ENCODE measurements at places on chromosomes 2 and 18.

DNA sequence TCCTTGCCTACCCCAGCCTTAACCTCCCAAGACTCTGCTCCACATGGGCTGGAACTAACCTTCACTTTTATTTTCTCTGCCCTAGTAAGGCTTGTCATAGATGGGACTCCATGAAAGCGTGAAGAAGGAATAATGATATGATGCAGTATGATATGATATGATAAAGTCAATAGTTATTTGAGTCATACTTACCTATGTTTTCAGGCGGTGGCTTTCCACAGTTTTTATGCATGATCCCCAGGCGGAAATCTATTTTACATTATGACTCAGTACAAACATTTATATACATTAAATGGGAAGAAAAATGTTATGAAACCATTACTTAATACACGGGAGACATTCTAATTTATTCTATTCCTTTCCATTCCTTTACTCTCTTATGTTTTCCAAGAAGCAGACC is 5.6 kb downstream of the ACMSD start:
- H3K27ac ChIP-seq: no peak overlapping the region
- H3K36me3 ChIP-seq: no peaks in the 10 kb centered on the region
- no peak for DNase-seq
- H3K4me1 ChIP-seq: peaks cover 13% of the 10 kb centered on the region
- peaks cover 3% of the 10 kb centered on the region for H3K27me3 ChIP-seq

DNA sequence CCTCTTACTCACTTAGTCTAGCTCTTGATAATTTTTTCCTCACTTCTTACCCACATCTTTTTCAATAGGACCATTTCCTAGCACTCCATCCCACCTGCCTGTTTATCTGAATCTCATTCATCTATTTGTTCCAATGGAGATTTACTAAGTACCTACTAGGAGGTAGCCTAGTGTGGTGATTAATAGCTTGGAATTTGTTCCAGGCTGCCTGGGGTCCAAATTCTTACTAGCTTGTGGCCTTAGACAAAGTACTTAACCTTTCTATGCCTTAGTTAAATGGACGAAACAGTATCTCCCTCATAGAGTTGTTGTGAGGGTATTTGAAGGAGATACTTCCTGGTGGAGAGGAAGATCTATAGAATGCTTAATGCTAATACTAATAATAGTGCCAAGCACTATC is 42.9 kb upstream of the SERTAD2 start:
- H3K36me3 ChIP-seq: peaks cover 12% of the 10 kb centered on the region
- no peaks in the 10 kb centered on the region for H3K27me3 ChIP-seq
- H3K4me3 ChIP-seq: no peak overlapping the region
- no peak for DNase-seq
- H3K27ac ChIP-seq: no peak overlapping the region
- H3K4me1 ChIP-seq: peaks cover 10% of the 10 kb centered on the region

DNA sequence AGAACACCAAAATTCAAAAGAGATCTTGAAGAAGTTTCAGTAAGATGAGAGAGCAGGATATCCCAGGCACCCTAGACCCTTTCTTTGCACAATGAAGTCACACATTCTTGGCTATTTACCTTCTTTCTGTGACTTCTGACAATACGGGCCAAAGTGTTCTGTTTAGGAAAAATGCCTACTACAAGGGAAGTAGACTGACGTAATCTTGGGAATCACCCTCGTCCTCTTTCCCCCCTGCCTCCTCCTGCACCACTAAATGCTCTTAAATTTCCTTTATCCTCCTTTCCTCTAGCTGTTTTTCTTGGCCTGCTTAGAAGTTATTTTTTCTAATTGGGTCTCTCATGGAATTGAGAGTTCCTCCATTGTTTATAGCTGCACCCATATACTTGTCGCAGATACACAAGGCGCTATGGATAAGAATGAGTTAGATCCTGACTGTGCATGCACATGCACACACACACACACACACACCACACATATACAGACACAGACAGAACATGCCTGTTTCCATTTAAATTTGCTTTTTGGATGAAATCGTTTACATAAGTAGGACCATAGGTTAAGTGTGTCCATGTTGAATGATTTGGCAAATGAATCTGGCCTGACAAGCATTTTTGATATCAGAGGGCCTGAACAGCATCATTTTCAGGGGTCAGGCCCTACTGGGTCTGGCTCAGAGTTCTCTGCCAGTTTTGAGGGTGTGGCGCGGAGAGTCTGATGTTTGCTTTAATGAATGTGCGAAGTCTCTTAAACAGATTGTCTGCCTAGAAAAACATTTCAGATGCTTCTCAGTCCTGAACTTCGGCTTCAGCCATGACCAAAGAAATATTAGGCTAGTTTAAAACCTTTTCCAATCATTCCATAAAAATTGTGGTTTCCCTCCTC is 131.9 kb upstream of the NT5C1B start:
- H3K4me3 ChIP-seq: no peak overlapping the region
- no peaks in the 10 kb centered on the region for H3K36me3 ChIP-seq
- H3K4me1 ChIP-seq: peaks cover 1% of the 10 kb centered on the region
- H3K27ac ChIP-seq: no peak overlapping the region
- H3K27me3 ChIP-seq: no peaks in the 10 kb centered on the region
- no peak for DNase-seq

DNA sequence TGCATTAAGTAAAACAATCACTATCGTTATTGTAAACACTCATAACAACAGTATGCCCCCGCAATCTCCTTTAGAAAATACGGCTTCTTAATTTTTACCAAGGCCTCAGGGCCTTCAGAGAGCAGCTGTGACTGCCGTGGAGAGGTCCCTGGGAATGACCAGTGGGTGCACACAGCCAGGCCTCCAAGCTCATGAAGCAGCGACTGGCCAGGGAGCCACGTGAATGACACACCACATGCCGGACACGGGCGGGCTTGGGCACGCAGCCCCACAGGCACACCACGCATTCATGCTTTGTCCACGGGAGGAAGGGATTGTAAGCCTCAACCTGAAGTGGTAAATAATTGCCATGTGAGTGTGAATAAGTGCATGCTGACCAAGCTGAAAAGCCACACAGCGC is 121.0 kb downstream of the EIPR1 start:
- no peaks in the 10 kb centered on the region for H3K27me3 ChIP-seq
- H3K36me3 ChIP-seq: peaks cover 4% of the 10 kb centered on the region
- H3K27ac ChIP-seq: no peak overlapping the region
- H3K4me1 ChIP-seq: peaks cover 1% of the 10 kb centered on the region
- DNase-seq: no peak

GRCh38 chr2:136135921-136136906 is 18.3 kb upstream of the CXCR4 start:
- no peak overlapping the region for H3K27ac ChIP-seq
- no peaks in the 10 kb centered on the region for H3K36me3 ChIP-seq
- no peak overlapping the region for H3K4me3 ChIP-seq

GRCh38 chr18:7754725-7755181 is 187.6 kb downstream of the PTPRM start:
- no peak overlapping the region for H3K4me3 ChIP-seq
- no peaks in the 10 kb centered on the region for H3K27me3 ChIP-seq
- peak overlapping the region; percentile 27 for H3K27ac ChIP-seq
- no peaks in the 10 kb centered on the region for H3K36me3 ChIP-seq

DNA sequence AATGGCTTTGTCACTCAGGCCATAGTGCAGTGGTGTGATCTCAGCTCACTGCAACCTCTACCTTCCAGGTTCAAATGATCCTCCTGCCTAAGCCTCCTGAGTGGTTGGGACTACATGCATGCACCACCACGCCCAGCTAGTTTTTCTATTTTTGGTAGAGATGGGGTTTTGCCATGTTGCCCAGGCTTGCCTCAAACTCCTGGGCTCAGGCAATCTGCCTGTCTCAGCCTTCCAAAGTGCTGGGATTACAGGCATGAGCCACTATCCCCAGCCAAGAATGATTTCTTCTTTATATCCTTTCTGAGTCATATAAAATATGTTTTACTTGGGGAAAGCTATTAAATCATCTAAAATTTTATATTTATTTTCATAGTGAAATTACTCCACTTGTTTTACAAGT is 61.3 kb downstream of the CYBRD1 start:
- H3K4me3 ChIP-seq: no peak overlapping the region
- H3K36me3 ChIP-seq: no peaks in the 10 kb centered on the region
- no peaks in the 10 kb centered on the region for H3K4me1 ChIP-seq
- peaks cover 2% of the 10 kb centered on the region for H3K27me3 ChIP-seq

GRCh38 chr18:58386780-58387179 is 242.1 kb downstream of the ALPK2 start:
- H3K27ac ChIP-seq: no peak overlapping the region
- peaks cover 5% of the 10 kb centered on the region for H3K4me1 ChIP-seq
- H3K36me3 ChIP-seq: peaks cover 64% of the 10 kb centered on the region
- no peaks in the 10 kb centered on the region for H3K27me3 ChIP-seq
- no peak overlapping the region for H3K4me3 ChIP-seq
- no peak for DNase-seq

- H3K36me3 ChIP-seq: no peaks in the 10 kb centered on the region
- H3K27ac ChIP-seq: no peak overlapping the region
- no peak overlapping the region for H3K4me3 ChIP-seq
- peaks cover 3% of the 10 kb centered on the region for H3K27me3 ChIP-seq
- DNase-seq: no peak
Observed at GRCh38 chr2:26412091-26412673, 10.5 kb downstream of the DRC1 start.

DNA sequence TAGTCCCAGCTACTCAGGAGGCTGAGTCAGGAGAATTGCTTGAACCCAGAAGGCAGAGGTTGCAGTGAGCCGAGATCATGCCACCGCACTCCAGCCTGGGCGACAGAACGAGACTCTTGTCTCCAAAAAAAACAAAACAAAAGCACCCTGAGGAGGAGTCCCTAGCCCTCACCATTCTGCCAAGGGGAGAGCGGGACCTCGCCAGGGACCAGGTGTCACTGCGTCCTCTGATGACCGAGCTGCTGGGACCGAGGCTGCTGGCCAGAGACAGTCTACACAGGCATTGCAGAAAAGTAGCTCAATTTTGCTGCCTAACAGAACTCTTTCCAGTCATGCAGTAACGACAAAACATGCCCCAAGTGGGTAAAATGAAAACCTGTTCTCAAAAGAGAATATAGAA is 18.4 kb downstream of the NCK2 start:
- H3K4me1 ChIP-seq: peaks cover 8% of the 10 kb centered on the region
- no peak for DNase-seq
- no peak overlapping the region for H3K27ac ChIP-seq
- H3K4me3 ChIP-seq: no peak overlapping the region
- H3K27me3 ChIP-seq: no peaks in the 10 kb centered on the region
- peaks cover 3% of the 10 kb centered on the region for H3K36me3 ChIP-seq

GRCh38 chr2:46776687-46777327 is 138.8 kb downstream of the MCFD2 start:
- H3K27me3 ChIP-seq: no peaks in the 10 kb centered on the region
- H3K36me3 ChIP-seq: no peaks in the 10 kb centered on the region
- no peak for DNase-seq
- H3K4me3 ChIP-seq: no peak overlapping the region
